Stimulated activated naive CD4-positive, alpha-beta T cell treated with Interleukin-2 at 50 U/mL for 16 hours (primary cell): ENCODE measurements at places on chromosomes 2 and 18.

GRCh38 chr2:142870526-142870925 lies 6.9 kb upstream of the KYNU start:
- DNase-seq = no peak

GRCh38 chr2:23537991-23538390 lies 153.0 kb downstream of the KLHL29 start:
- DNase-seq = no peak

- DNase-seq = no peak
Observed at GRCh38 chr2:171541202-171541887, 19.1 kb downstream of the CYBRD1 start.

- DNase-seq = no peak
Observed at GRCh38 chr18:72419914-72420313, 124.2 kb downstream of the CBLN2 start.
